Stimulated activated naive CD8-positive, alpha-beta T cell treated with anti-CD3 and anti-CD28 coated beads, Interleukin-15, Interleukin-2, amounts not matched to agents 100 U/mL and 50 U/mL, for 24 hours (primary cell): ENCODE measurements at places on chromosomes 5 and 9.

DNA sequence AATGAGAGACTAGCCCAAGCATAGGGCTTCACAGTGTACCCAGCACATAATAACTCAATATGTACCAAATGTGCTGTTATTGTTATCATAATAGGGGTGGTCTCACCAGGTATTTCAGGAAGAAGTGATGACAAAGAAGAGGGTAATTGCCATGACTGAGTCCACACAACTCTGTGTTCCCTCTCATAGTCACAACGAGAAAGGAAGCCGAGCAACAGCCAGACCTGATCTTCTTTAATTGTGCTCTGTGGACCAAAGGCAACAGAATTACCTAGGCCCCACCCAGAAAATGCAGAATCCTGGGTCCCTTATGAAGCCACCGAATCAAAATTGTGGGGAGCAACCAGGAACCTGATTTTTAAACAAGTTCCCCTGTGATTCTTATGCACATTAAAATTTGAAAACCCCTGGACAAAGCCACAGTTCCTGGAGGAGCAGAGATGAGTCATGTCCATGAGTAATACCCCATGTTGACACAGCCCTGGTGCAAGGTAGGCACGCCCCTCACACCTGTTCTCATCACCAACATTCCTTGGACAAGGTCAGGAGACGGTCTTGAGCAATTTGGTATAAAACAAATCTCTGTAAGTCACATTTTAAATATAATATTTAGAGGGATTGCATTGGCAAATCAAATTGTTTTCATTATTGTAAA lies 5.2 kb downstream of the FGF1 start:
- no peak for DNase-seq

DNA sequence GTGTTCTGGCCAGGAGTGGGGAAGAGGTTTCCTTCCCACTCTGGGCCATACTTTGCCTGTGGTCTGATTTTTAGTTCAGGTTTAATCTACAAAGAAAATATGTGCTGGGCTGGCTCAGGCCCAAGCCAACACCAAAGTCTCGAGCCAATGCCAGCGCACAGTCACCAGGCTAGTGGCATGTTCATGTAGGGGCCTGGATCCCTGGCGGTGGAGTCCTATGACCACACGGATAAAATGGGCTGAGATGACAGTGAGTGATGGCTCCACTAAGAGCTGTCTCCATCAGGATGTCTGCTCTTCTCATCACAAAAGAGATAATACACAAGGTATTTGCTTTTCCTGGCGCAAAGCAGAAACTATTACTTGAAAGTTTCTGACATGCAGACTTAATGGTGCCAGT lies 92.9 kb upstream of the PTPN3 start:
- DNase-seq: no peak

DNA sequence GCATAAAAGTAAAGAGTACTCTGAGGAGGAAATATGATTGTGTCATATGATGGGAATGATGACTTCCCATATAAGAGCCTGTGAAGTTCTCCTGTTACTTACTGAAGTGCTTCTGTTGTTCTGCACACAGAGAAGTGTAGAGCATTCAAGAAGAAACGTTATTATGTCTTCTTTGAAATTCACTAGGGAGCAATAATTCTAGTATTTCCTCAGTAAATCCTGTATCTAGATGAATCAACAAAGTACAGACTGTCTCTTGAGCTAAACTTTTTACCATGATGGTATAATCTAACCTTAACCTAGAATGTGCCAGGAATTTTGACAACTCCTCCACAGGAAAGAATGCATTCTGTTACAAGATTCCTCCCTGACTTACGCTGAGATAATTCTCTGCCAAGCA lies 18.9 kb upstream of the GHR start:
- no peak for DNase-seq

DNA sequence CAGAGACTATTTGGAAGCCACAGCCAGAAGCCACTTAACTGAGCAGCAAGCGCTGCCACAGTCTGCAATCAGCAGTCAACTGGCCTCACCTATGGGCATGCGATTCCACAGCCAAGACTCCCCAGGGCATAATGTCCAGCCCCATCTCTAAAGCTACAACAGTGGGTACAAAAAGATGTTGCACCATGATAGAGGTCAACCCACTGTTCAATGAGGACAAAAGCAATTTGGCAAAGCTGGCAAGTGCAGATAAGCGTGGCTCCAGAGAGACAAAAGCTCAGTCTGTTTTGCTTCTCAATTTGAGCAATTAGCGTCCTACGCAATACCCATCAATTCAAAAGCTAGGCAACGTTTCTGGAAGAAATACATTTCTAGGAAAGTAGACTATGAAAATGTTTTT lies 3.2 kb downstream of the TAS2R1 start:
- no peak for DNase-seq

DNA sequence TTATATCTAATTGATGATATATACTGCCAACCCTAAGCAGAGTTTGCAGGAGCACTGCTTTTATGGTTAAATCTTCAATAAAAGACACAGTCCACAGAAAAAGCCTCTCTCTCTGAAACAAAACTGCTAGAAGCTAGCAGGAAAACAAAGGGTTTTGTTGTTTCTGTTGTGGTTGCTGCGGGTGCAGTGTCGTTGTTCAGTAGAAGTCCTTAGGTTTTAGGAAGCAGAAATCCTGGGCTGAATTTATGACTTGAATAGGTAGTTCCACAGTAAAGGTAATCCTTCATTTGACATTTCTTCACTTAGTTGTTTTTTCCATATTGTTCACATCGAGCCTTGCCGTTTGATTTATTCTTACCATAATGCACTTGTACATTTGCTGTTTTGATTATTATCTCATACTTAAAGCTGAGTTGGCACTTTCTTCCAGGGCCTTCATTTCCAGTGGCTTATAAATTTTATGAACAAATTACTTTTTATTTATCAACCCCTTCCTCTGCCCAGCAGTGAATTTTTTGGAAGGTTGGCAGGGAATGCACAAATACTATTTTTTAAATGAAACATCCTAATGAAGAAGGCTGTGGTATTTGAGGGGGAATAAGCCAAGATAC lies 209.6 kb upstream of the SLC30A5 start:
- no peak for DNase-seq

DNA sequence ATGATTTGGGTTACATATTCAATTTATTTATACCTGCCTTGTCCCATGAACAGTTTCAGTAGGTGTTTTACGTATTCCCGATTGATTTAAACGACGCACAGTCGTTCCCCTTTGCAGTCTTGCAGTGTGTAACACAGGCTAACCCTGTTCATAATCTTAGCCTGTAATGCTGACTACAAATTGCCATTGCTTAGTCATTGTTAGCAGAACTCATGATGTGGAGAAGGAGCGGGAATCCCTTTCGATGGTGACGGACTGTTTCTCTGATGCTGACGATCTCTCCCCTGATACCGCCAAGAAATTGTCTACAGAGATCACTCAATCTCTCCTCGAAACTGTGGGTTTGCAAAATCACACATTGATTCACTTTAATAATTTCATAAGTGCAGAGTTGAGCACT lies 93.2 kb downstream of the MRPL36 start:
- DNase-seq: no peak

- no peak for DNase-seq
These were observed 5.5 kb downstream of the PTBP3 start for GRCh38 chr9:112327718-112328450.

- no peak for DNase-seq
These were observed 94.2 kb upstream of the ZNF618 start for GRCh38 chr9:113781896-113782295.

- no peak for DNase-seq
These were observed 35.9 kb upstream of the TESK1 start for GRCh38 chr9:35569206-35569605.

GRCh38 chr9:93230185-93230584 lies 46.2 kb downstream of the WNK2 start:
- DNase-seq: no peak

- no peak for DNase-seq
These were observed 15.8 kb upstream of the ABO start for GRCh38 chr9:133290751-133291302.

DNA sequence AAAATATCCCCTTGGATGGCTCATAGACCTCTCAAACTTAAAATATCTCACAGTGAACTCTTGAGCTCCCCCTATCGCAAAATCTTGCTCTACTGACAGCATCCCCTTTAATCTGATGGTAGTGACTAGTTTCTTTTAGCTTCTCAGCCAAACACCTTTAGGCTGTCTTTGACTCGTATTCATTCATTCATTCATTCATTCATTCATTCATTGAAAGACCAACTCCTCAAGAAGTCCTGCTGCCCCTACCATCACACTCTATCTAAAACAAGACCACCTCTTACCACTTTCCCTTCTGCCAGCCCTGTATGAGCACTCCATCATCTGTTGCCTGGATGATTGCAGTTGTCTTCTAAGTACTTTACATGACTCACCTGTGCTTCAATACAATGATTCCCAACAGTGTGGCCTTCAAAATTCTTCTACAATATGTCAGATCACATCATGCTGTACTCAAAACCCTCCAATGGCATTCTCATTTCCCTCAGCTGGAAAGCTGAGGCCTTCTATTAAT lies 46.8 kb downstream of the ITGA2 start:
- DNase-seq: no peak

DNA sequence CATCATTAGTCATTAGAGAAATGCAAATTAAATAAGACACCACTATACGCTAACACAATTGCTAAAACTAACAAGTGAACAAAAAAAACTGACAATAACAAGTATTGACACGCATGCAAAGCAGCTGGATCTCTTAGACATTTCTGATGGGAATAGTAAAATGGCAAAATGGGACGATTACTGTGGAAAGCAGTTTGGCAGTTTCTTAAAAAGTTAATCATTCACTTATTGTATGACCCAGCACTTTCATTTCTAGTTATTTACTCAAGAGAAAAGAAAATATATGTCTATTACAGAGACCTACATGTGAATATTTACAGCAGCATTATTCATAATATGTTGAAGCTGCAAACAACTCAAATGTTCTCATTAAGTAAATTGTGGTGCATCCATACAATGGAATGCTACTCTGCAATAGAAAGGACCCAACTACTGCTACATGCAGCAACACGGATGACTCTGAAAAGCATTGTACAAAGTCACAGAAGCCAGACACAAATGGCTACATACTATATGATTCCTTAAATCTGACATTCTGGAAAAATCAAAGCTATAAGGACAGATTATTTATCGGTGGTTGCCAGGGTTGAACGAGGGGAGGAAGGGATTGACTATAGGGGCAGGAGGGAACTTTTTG lies 96.8 kb upstream of the ITGA2 start:
- DNase-seq: no peak
